ENCODE measurements at places on chromosomes 3 and 15.

DNA sequence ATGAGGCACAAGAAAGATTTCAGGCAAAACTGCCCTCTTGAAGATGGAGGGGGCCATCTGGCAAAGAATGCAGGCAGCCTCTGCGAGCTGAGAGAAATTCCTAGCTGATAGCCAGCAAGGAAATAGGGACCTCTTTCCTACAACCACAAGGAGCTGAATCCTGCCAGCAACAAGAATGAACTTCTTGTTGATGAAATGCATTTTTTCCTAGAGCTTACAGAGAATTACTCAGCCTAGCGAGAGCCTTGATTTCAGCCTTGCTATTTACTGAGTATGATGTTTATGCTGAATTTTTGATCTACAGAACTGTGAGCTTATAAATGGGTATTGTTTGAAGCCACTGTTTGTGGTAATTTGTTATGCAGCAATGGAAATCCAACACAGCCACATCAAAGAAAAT, 148.5 kb upstream of the NAALADL2 start:
- no peak for DNase-seq

GRCh38 chr15:74773731-74774252, 8.1 kb upstream of the CSK start:
- DNase-seq = no peak

DNA sequence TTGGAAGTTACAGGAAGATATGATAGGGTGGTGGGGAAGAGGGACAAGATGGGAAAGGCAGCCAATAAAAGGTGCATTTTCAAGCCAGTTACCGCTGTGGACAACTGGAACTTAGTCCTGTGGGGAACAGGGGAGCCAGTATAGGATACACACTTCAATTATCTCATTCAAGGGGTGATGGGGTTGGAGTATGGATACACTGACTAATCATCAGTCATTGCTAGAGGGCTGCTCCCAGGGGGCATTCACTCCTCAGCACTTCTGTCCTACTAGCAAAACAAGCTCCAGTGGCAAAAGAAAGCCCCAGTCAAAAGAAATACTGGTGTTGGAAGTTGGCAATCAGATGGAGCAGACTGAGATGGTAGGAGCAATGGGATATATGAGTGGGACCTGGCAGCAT, 183.4 kb upstream of the GADL1 start:
- no peak for DNase-seq

DNA sequence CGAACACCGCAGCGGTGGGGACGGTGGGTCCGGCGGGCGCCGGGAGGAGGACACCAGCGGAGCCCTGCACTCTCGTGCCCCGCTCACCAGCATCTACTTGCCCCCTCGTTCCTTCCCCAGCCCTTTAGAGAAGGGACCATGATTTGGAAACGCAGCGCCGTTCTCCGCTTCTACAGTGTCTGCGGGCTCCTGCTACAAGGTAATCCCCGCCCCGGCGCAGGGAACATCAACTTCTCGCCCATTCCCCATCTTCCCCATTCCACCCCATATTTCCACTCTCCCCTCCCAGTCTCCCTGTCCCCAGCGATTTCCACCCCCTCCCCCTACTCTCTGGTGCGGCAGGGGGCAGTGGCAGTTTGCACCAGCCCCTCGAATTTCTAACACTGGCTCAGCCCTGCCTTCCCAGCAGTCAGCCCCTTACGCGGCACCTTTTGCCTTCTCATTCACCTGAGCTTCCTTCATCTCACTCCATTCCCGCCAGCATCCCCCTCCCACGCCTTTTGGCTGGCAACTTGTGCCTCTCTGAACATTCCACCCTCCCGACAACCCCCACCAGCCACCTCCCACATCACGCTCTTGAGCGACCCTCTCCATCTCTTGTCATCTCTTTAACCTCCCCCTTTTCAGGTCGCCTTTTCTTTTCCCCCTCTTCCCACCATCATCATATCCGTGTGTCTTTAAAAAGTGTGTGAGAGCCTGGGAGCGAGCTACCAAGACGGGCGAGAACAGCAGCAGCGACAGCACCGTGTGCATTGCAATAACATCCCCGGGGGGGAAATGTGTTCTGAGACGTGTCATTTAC, 882 bp downstream of the CADM2 start:
- no peak for DNase-seq

- no peak for DNase-seq
These were observed 492.7 kb downstream of the AGBL1 start for GRCh38 chr15:86572368-86572841.

DNA sequence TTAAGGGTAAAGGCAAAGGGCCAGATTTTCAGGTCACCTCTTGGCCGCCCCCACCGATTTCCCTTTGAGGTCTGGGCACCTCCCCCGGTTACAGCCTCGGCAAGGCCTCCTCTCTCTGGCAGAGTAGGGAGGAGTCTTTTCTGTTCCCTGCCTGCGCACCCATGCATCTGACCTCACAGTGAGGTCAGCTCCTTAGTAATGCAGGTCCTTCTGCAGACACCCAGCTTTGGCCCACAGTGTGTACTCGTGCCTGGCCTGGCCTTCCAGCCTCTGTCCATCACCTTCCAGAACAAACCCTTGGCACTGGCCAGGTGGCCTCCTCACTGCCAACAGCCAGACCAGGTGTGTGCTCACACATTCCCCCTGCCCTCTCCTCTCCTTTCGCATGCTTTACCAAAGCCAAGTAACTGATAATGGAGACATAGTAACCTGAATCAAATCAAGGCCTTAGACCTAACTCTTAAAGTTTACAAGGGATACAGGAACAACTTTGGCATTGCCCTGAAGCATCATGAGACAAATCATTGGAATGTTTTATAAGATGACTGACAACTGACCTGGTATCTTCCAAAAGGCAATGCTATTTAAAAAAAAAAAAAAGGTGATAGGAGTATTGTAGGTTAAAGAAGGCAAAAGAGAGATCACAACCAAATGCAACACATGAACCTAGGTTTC, 61.3 kb downstream of the CORO2B start:
- no peak for DNase-seq

- DNase-seq = no peak
These were observed 86.1 kb downstream of the LIPC start for GRCh38 chr15:58517682-58518525.

DNA sequence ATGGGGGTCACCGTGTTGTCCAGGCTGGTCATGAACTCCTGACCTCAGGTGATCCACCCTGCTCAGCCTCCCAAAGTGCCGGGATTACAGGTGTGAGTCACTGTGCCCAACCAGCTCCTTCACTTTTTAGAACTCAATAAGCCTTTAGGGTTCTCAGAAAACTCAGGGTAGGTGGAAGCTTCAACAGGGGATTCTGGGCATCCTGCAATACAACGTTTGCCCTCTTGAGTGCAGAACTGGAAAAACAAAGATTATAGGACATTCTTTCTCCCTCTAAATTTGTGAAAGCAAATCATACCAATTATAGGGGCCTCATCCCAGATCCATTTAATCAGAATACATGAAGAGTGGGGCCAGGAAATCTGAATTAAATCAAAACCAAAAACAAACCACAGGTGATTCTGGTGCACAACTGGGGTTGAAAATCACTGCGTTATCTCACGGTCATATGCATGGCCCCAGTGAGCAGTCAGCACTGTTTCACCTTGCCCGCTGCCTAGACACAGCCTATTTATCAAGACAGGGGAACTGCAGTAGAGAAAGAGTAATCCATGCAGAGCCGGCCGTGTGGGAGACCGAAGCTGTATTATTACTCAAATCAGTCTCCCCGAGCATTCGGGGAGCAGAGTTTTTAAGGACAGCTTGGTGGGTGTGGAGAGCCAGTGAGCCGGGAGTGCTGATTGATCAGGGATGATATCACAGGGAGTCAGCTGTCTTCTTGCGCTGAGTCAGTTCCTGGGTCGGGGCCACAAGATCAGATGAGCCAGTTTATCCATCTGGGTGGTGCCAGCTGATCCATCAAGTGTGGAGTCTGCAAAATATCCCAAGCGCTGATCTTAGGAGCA, 58.4 kb downstream of the TMEM44 start:
- DNase-seq = no peak

- DNase-seq = no peak
These were observed 110.3 kb downstream of the CACNA2D3 start for GRCh38 chr3:54232618-54233017.

DNA sequence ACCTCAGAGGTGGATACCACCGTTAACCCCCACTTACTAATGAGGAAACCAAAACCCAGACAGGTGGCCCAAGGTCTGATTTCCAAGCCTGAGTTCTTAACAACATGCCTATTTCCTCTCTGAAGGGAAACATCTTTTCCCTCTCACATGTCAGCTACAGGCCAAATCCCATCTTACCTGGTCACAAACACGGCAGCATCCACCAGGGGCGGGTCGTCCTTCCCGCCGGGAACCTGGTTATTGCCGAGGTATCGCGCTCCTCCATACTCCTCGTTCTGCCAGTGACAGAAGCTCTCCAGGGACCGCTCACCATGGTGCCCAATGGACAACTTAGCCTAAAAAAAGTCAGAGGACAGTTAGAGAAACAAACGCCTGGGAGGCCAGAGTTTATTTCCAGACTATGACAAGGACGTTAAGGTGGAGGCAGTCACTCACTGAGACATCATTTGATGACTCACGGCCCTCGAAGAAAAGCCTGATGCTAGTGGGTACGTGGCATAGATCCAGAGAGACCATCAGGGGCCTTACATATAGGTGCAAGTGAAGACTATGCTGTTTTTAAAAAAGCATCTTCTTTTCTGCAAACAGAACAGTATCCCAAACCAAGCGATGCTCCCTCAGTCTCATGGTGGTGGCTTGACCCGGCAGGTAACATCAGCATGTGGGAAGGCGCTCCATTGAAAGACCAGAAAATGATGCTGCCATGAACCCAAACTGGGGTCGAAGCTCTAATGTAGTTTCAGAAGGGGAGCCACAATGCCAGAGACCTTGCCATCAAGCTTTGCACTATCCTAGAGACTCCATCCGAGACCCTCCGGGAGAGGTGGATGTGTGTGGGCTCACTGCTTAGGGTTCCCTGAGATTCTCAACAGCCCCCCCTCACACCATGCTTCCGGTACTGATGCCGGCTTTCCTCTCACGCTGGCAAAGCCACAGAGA, 80.2 kb downstream of the ADAMTS17 start:
- DNase-seq = no peak

DNA sequence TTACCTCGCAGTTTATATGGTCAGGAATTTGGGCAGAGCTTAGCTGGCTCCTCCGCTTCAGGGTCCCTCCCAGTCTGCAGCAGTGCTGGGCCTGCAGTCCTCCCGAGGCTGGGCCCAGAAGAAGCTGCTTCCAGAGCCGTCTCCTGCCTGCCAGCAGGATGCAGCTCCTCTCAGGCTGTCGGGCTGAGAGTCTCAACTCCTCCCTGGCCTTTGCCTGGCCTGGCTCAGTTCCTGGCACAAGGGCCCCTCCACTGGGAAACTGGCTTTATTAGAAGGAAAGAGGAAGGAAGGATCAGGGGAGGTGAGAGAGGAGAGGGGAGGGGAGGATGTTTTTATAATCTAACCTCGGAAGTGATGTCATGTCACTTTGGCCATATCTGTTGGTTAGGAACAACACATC, 72.8 kb downstream of the GABRG3 start:
- no peak for DNase-seq

DNA sequence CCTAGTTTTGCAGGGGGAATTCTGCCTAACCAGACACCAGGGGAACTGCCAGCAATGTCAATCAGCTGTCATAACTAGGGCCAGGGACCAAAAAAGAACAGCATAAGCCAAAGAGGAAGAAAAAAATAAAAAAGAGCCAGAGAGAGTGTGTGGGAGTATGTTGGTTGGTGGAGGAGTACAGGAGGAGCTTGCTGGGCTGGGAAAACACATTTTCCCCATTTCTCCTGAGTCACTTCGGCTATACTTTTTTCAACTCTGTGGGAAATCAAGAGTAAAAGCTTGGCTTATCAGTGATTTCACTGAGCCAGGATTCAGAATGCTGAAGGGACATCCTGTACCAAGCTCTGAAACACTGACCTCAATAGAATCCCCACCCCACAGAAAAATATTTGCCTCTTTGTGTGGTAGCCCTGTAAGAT, 144.7 kb upstream of the DPH6 start:
- DNase-seq = no peak

DNA sequence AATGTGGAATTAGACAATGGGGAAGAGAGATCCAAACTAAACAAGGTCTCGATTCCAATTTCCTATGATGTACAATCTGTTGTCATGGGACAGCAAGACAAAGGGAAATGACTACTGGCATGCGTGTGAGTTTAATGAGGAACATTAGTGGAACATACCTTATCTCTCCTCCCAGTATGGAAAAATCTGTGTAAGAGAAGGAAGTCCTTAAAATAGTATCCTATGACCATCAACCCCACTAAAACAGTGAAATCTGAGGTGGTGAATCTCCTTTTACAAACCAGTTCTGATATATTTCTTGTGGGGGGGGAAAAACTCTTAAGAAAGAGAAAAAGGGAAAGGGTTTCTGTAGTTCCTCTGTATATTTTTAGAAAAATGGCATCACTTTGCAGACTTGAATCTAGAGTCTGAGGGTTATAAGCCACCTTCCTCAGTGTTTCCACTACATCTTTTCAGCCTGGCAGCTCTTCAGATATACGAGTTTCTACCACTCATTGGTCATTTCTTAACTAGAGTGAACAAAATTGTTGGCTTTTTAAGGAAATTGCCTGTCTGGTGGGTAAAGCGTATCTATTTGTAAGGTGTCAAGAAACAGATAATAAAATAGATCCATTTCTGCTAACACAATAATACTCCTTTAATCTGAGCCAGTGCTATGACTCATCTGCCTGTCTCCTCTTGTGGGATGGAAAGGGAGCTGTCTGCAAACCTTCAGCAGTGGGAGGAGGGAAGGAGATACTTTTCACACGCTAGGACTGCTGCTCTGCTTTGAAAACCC, 3.0 kb upstream of the TNFAIP8L3 start:
- no peak for DNase-seq

GRCh38 chr15:23081271-23081670, 41.9 kb upstream of the TUBGCP5 start:
- DNase-seq = no peak

GRCh38 chr15:67372986-67373675, 118.5 kb downstream of the IQCH start:
- no peak for DNase-seq

GRCh38 chr3:147544290-147544689, 135.1 kb downstream of the ZIC1 start:
- no peak for DNase-seq

DNA sequence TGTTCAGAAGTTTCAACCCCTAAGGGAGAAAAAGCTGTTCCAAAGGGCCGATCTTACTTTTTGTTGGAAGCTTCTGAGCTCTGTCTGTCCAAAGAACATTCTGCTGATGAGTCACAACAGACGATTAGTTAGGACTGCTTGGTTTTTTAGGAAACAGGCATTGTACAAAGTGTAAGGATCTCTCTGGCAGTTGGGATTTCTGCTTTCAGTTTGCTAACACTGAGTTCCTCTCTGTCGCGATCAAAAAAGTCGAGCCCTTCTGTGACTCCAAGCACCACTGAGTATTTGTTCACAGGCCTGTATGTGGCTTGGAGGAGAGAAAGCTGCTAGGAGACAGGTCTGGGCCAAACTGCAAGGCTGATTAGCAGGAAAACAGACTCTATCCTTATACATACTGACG, 91.8 kb upstream of the PFN2 start:
- DNase-seq = no peak

DNA sequence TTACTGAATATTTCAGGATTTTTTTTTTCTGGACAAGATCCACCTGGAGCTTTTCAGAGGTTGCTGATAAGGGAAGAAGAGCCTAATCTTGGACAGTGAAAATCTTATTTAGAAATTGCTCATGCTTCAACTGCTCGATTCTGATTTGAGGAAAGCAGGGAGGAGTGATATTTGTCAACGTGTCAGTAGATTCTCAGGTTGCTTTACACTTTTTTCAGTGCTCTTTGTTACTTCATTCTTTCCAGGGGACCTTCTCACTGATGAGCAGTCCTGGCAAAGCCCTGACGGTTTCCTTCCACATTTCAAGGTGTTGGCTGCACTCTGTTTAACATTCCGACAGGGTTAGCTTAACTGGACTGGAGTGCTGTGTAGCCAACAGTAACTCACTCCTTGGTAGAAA, 24.1 kb upstream of the RARB start:
- DNase-seq = no peak
